Activated naive CD8-positive, alpha-beta T cell treated with anti-CD3 and anti-CD28 coated beads for 36 hours (primary cell): ENCODE measurements at places on chromosomes 1 and 21. TPM values are rescaled to one million over a fixed set of nuclear protein-coding genes. Genes with fewer than 3 reads are reported as not detected.

GRCh38 chr1:59046134-59046533, 250.8 kb upstream of the FGGY start:
- DNase-seq: no peak
- peaks cover 8% of the 10 kb centered on the region for H3K36me3 ChIP-seq
- H3K4me1 ChIP-seq: peaks cover 32% of the 10 kb centered on the region
- no peak overlapping the region for H3K4me3 ChIP-seq
- peak overlapping the region; percentile 44 for H3K27ac ChIP-seq
- no peaks in the 10 kb centered on the region for H3K27me3 ChIP-seq

The SLC35F3 gene
- total RNA-seq: 7.5 TPM

GRCh38 chr1:15344380-15344779, 65.3 kb upstream of the EFHD2 start:
- peaks cover 32% of the 10 kb centered on the region for H3K4me1 ChIP-seq
- peaks cover 65% of the 10 kb centered on the region for H3K27me3 ChIP-seq
- no peak overlapping the region for H3K27ac ChIP-seq
- DNase-seq: no peak
- no peak overlapping the region for H3K4me3 ChIP-seq

DNA sequence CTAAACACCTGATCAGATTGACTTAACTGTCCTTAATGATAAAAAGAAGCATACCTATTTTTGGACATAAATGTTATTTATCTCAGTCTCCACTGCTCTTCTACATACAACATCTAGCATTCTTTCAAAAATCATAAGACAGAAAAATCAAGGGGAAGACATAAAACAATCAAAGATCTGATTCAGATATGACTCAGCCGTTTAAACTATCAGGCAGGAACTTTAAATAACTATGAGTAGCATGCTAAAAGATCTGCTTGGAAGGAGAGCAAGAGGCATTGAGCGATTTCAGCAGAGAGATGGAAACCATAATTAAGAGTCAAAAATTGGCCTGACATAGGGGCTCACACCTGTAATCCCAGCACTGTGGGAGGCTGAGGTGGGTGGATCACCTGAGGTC, 27.2 kb upstream of the SLC22A15 start:
- H3K27ac ChIP-seq: no peak overlapping the region
- DNase-seq: no peak
- no peak overlapping the region for H3K4me3 ChIP-seq
- peaks cover 8% of the 10 kb centered on the region for H3K27me3 ChIP-seq

DNA sequence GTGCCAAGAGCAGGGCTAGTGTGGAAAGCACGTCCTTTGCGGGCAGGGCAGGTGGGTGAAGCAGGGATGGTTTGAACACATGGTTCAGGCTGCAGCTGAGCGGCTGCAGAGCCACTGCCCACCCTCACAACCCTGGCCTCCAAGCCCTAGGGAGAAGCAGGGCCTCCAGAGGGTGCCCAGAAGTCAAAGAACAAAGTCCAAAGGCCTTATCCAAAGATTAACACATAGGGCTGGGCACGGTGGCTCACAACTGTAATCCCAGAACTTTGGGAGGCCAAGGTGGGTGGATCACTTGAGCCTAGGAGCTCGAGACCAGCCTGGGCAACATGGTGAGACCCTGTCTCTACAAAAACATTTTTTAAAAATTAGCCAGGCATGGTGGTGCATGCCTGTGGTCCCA, 46.8 kb downstream of the CAPN8 start:
- H3K4me1 ChIP-seq: no peaks in the 10 kb centered on the region
- no peak overlapping the region for H3K4me3 ChIP-seq
- peaks cover 2% of the 10 kb centered on the region for H3K27me3 ChIP-seq
- H3K27ac ChIP-seq: no peak overlapping the region
- DNase-seq: no peak
- no peaks in the 10 kb centered on the region for H3K36me3 ChIP-seq

DNA sequence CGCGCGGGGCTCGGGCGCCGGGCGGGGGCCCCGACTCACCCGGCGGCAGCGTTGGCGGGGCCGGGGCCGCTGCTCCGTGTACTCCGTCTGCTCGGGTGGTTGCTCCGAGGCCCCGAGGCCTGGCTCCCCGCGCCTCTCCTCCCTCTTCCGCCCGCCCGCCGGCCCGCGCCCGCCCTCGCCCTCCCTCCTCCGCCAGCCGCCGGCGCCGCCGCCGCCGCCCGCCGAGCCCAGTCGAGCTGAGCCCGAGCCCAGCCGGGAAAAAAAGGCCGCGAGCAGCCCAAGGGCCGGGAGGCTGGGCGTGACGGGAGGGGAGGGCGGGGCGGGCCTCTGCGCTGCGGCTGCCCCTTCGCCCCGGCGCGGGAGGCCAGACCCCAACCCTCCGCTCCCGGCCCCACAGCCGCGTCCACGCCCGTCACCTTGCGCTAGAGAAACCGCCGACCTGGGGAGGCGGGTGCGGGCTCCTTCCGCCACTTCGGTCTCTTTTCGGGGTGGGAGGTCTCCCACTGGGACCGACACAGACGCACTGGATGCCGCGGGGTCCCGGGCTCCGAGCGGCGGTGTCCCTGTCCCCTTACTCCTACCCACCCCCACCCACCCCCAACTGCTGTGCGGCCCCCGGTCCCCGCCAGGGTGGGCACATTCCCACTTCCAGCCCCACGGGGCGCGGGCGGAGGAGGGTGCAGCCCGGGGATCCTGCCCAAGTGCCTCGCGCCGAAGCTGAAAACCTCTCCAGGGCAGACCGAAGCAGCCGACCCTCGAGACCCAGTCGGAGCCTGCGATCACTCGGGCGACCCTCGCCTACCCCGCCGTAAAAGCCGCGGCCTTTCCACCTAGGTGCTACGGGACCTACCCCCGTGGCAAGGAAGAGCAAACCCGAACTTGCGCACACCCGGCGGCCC, at the start of gene CERS2:
CERS2 (minus strand) TSS at position 256 of the 899 bp plus-strand sequence. CDS start 5,745 bp downstream, outside the sequence.
- peak within 1 kb of the TSS; percentile 89 for H3K27ac ChIP-seq
- DNase-seq: peak; percentile 80
- H3K4me3 ChIP-seq: peak within 1 kb of the TSS; percentile 92
- no peaks in the 10 kb centered on the region for H3K27me3 ChIP-seq
- H3K36me3 ChIP-seq: peaks cover 23% of the 10 kb centered on the region

- no peak overlapping the region for H3K4me3 ChIP-seq
- H3K27ac ChIP-seq: no peak overlapping the region
- H3K36me3 ChIP-seq: no peaks in the 10 kb centered on the region
- no peaks in the 10 kb centered on the region for H3K4me1 ChIP-seq
- no peak for DNase-seq
- no peaks in the 10 kb centered on the region for H3K27me3 ChIP-seq
These were observed 56.1 kb upstream of the SH3GLB1 start for GRCh38 chr1:86648255-86648654.

The ADORA3 gene
- total RNA-seq: not detected

DNA sequence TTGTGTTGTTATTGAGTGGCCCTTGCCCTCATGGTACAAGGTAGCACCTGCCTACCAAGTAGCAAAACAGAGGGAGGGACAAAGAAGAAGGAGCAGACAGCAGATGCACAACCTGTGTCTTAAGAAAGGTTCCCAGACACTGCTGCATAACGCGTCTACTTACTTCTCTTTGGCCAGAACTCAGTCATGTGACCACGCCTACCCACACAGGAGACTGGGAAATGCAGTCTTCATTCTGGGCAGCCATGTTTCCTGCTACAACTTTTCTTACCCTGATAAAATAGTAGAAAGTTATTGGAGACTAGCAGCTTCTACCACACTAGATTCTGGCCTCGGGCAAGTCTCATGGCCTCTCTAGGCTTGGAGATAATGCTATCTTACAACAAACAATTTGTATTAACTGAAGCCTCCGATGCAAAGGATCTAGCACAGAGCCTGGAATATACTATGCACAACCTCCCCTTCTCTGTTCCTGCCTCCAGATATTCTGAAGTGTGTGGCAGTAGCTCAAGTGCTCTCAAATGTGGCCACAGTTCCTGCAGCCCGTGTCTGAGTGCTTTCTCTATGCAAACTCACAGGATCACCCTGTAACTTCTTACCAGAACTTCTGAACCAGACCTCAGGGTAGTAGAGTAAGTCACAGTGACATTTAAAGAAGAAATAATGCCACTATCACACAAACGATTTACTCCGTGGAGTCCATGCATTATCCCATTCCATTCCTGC, 34.1 kb upstream of the BTG2 start:
- DNase-seq: peak; percentile 64
- H3K27ac ChIP-seq: no peak overlapping the region
- no peaks in the 10 kb centered on the region for H3K27me3 ChIP-seq

- no peak overlapping the region for H3K27ac ChIP-seq
- peak overlapping the region; percentile 8 for H3K4me3 ChIP-seq
- peak; percentile 29 for DNase-seq
- peaks cover 8% of the 10 kb centered on the region for H3K27me3 ChIP-seq
- peaks cover 5% of the 10 kb centered on the region for H3K4me1 ChIP-seq
These were observed 4.7 kb downstream of the TNN start for GRCh38 chr1:175072099-175072951.

DNA sequence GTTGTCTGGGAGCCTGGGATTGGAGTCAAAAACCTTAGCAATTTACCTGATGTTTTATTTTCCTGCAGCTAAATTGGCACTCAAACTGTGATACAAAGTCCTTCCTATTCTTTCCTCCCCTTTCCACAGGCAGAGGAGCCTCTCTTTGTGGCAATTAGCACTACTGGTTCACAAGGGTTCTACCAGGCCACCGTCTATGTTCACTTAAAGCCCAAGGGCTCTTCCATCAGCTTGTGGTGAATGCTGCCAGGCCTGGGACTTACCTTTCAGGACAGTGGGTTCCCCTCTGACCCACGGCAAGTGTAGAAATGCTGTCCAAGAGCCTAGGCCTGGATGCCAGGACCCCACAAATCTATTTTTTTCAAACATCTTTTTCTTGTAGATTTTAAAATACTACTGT, 251.9 kb upstream of the B3GALT2 start:
- DNase-seq: no peak
- no peak overlapping the region for H3K27ac ChIP-seq
- H3K4me1 ChIP-seq: peaks cover 8% of the 10 kb centered on the region
- H3K36me3 ChIP-seq: peaks cover 19% of the 10 kb centered on the region
- H3K27me3 ChIP-seq: no peaks in the 10 kb centered on the region

DNA sequence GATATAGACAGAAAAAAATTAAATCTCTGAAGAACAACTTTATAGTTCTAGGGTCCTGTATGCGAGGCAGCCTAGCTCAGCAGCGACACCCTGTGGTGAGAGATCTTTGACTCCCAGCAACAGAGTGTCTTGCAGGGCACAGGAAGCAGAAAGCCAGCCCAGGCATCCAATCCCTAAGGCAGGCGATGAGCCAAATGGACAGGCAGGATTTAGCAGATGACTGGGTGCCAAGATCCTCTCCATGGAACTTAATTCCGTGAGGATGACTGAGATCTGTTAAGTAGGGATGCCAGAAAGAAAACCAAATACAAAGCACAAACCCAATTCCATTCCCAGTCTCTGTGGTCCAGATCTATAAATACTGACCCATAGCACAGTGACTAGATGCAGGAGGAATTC, 38.8 kb downstream of the HLCS start:
- peaks cover 16% of the 10 kb centered on the region for H3K4me1 ChIP-seq
- no peak overlapping the region for H3K27ac ChIP-seq
- H3K27me3 ChIP-seq: no peaks in the 10 kb centered on the region
- H3K4me3 ChIP-seq: no peak overlapping the region
- H3K36me3 ChIP-seq: peaks cover 9% of the 10 kb centered on the region

DNA sequence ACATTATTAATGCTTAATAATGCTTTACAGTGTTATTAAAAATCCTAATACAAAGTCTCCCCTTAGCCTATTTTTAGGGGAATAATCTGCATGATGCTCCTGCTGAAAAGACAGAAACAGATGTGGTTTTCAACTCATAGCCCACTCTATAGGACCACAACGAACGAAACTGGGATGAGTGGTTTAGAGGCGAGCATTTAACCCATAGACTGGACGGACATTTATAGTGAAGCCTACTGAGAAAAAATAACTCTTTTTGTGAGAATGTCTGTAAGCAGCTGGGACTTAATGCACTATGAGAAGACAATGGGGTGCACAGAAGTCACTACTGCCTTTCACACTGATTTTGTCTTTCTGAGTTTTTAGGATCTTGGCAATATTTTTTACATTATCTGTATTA, 1599.6 kb upstream of the B3GALT2 start:
- H3K27me3 ChIP-seq: no peaks in the 10 kb centered on the region
- no peak overlapping the region for H3K4me3 ChIP-seq
- no peak overlapping the region for H3K27ac ChIP-seq
- no peaks in the 10 kb centered on the region for H3K4me1 ChIP-seq

- H3K4me1 ChIP-seq: peaks cover 3% of the 10 kb centered on the region
- H3K36me3 ChIP-seq: peaks cover 15% of the 10 kb centered on the region
- H3K27ac ChIP-seq: no peak overlapping the region
- no peaks in the 10 kb centered on the region for H3K27me3 ChIP-seq
- no peak overlapping the region for H3K4me3 ChIP-seq
These were observed 23.9 kb downstream of the DNAJC8 start for GRCh38 chr1:28208818-28209441.

GRCh38 chr1:42847721-42848460, 1.5 kb downstream of the ZNF691 start:
- H3K36me3 ChIP-seq: peaks cover 60% of the 10 kb centered on the region
- H3K4me3 ChIP-seq: peak overlapping the region; percentile 91
- no peaks in the 10 kb centered on the region for H3K27me3 ChIP-seq

DNA sequence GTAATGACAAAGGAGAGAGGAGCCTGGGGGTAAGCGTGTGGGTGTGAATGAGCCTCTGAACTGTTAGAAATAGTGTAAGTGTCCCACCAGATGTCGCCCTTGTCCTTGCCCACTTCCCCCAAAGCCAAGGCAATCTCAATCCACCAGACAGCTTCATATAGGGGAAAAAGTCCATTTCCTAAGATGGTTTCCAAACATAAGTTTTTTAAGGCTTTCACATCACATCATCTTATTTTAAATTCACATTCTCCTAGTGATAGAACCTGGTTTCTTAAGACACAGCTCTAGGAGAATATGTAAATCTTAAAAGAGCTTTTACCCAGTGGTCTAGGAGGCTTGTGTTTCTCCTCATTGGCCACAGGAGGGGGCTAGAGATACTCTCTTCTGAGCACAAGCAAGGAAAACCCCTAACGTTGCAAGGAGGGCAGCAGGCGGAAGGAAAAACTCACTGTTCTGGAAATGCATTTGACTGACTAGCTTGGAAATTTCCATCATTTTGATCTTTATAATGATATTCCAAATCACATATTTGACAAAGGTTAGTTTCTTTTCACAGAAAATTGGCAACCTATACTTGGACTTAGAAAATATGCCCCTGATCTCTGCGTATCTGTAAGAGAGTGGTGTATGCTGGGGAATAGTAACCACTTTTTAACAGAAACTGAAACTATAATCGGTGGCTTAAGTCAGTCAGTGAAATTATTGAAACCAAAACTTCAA, 51.9 kb upstream of the LPAR3 start:
- H3K4me3 ChIP-seq: peak overlapping the region; percentile 77
- H3K36me3 ChIP-seq: peaks cover 22% of the 10 kb centered on the region
- peaks cover 14% of the 10 kb centered on the region for H3K4me1 ChIP-seq
- peak overlapping the region; percentile 97 for H3K27ac ChIP-seq
